ENCODE measurements at places on chromosomes 4 and X. TPM values are rescaled to one million over a fixed set of nuclear protein-coding genes. Genes with fewer than 3 reads are reported as not detected.

CYP4V2 gene
- 10.0 TPM for total RNA-seq

PABPC1L2A gene
- 1.5 TPM for total RNA-seq

ASMT gene
- total RNA-seq, result not detected

PKD2 gene
- 20.7 TPM for total RNA-seq

NEUROG2 gene
- total RNA-seq, result 7.3 TPM

- peaks cover 2% of the 10 kb centered on the region for H3K4me1 ChIP-seq
- no peak overlapping the region for H3K4me3 ChIP-seq
- no peak overlapping the region for H3K27ac ChIP-seq
- peaks cover 11% of the 10 kb centered on the region for H3K36me3 ChIP-seq
- no peaks in the 10 kb centered on the region for H3K27me3 ChIP-seq
These were observed 33.5 kb upstream of the IGSF1 start for GRCh38 chrX:131322651-131323050.

GRCh38 chr4:150176547-150176946 is 98.3 kb downstream of the DCLK2 start:
- DNase-seq, result no peak
- no peaks in the 10 kb centered on the region for H3K27me3 ChIP-seq
- H3K36me3 ChIP-seq, result no peaks in the 10 kb centered on the region
- H3K4me3 ChIP-seq, result no peak overlapping the region

All from glutamatergic neuron (in vitro differentiated cells).